ENCODE measurements at places on chromosomes 6 and 20.

DNA sequence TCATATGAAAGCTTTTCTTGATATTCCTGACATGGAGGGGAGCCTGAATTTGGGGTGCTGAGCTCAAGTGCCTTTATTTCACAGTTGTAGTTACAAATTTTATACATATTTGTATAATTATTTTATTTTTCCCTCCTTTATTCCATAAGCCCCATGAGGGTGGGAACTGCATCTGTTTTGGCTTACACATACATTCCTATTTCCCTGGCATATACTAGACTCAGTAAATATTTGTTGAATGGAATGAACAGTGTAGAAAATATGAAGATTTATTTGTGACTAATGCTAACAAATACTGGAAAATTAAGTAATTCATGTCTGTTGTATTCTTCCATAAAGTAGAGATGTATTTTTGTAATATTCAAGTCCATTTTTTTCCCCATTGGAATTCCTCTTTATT, 127.1 kb downstream of the MYO6 start:
- DNase-seq = no peak

DNA sequence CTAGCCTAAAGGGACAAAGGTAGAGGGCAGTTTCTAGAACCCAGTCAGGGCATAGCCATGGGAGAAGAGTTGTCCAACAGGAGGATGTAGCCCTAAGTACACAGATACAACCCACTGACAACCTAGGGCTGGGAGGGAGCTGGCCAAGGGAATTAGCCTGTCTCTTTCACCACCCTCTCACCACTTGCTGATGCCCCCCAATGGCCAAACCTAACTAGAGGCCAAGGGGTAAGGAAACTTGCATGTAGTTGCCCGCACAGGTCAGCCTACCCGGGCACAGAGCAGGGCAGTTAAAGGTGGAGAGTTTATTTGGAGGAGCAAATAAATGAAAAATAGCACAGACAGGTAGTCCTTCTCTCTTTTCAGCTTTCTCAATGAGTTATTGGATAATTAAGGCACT, 143.3 kb downstream of the LRFN2 start:
- DNase-seq = no peak

DNA sequence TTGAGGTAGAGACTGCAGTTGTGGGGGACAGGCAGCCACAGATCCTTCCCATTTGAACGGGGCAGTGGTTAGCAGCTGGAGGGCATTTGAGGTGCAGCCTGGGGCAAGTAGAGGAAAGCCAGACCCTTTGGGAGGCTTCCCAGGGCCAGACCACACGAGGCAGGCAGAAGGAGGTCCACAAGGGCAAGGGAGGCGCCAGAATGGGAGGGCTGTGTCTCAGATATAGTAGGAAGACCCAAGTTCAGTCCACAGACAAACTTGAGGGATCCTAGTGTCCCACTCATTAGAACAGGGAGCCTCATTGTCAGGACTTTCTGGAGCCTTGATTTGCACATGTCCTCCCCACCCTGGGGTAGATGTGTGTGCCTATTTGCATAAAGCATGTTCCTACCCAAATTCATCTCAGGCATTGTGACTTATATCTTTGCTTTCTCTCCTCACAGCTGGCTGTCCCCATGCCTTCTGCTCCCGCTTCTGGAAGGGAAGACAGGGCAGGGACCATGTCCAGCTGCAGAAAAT, 166.0 kb downstream of the VEGFA start:
- no peak for DNase-seq

GRCh38 chr20:22944062-22944461, 91.0 kb upstream of the SSTR4 start:
- no peak for DNase-seq

DNA sequence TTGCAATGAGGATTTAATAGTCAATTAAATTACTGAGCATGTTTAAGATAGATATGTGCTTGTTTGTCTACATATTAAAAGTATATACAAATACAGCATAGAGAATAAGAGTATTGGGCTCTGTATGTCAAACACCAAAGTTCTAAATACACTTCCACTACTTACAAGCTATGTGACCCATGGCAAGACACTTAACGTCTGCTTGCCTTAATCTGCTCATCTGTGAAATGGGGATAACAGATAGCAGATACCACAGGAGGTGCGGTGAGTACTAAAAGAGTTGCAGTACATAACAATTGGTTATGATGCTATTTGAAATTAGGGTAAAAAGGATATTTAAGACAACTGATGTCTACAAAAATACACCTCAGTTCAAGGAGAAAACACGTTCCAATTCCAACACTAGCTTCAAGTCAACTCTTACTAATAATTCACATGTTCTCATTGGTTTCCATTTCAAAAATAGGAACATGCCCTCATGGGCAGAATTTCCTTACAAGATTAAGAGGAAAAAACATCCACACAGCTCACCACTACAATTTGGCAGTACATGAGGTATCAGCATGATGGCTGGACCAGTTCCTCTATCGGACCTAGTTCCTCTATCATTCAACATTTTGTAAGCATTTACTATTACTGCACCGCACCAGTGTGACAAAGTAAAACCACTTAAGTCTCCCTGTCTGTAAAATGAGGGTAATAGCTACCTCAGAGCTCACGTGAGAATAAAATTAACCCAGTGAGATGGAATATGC, 101.1 kb downstream of the SMLR1 start:
- DNase-seq = no peak

DNA sequence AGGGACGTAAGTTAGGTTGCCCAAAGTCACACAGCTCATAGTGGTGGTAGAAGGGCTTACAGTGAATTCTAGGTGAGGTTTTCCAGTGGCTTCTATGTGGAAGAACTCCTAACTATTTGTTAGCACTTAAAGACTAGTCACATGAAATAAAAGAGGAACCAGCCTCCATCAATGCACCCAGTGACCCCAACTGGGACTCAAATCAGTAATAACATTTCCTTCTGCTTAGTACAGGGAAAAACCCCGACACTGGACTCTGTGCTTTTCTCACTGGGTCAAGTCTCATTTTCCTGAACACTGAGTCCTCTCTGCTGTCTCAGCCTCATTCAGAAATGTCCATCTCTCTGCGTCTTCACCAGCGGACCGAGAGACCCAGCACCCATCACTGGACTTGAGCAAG, 89.2 kb downstream of the SLC22A23 start:
- DNase-seq = no peak

DNA sequence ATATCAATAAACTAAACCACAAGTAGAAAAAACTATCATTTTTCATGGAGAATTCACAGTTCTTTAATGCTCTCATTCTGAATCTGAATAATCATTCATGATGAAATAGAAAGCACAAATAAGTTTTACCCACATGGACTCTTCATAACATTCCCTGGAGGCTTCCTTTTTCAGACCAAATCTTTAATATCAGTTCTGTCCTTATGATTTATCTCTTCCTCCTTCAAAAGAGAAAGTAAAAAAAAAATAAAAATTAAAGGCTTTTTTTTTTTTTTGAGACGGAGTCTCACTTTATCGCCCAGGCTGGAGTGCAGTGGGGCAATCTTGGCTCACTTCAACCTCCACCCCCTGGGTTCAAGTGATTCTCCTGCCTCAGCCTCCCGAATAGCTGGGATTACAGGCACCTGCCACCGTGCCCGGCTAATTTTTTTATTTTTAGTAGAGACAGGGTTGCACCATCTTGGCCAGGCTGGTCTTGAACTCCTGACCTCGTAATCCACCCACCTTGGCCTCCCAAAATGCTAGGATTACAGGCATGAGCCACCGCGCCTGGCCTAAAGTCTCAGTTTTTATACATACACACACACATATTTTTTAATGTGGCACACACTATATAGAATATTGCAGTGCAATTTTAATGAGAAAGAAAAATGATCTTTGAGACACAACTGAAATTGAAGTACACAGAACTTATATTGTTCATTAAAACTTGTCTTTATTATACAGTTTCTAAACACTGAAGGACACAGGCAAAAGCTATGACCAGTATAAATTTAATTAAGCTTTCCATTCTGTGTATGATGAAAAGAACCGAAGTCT, 31.9 kb upstream of the ZNF217 start:
- no peak for DNase-seq

All from AML-193 (cell line).